ENCODE measurements at places on chromosomes 4 and X.

DNA sequence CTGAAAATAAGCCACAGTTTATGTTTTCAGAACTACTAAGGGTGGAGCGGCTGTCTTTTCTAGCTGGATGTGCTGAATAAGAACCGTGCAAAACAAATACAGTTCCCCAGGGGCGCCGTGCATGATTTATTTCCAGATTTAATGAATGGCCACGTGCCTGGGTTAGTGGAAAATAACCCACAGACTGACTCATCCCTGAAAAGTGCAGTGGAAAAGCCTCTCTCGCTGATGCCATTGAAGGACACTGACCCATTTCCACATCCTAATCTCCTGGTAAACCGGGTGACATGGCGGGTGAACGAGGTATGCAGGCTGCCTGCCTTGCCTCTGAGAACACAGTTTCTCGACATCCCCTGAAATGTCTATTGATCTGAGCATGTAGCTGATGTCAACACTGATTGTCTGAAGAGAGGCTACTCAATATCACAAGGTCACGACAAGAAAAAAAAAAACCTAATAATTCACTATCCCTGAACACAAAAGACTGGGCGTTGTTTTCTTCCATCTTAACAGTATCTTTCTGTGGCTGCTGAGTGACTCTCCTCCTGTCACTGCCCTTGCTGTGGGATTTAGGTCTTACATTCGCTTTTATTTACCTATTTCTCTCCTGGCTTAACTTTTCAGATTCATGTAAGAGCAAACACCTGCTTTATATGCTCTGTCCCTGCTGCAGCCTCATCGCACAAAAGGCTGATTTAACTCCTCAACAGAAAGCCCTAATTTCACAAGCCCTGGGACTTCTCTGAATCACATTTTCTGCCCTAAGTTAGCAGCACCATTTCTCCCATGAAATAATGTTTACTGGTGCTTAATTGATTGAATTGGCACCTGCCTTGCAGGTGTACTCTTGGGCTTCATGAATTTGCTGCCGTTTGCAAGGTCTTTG is 76.9 kb upstream of the SCOC start:
- no peak for DNase-seq

GRCh38 chr4:41539711-41540110 is 1.8 kb downstream of the LIMCH1 start:
- DNase-seq: no peak

GRCh38 chrX:42123369-42123768 is 200.0 kb upstream of the CASK start:
- no peak for DNase-seq

DNA sequence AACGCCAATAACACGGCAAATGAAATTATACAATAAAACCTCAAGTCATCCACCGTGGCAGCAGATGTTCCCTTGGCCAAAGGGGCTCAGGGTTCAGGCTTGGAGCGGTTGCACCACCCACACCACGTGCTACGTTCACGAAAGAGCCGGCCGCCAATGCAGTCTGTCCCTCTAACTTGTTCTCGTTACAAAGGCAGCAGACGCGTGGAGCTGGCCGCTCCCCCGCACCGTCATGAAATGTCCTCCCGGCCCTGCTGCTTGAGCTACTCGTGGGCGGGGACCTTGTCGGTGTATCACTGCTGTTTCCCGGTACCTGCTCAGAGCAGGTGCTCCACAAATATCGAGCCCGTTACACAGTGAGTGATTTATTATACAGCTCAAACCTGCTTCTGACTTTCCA is 36.4 kb upstream of the MAN2B2 start:
- no peak for DNase-seq

GRCh38 chrX:85221361-85221760 is 22.2 kb downstream of the SATL1 start:
- DNase-seq: no peak

DNA sequence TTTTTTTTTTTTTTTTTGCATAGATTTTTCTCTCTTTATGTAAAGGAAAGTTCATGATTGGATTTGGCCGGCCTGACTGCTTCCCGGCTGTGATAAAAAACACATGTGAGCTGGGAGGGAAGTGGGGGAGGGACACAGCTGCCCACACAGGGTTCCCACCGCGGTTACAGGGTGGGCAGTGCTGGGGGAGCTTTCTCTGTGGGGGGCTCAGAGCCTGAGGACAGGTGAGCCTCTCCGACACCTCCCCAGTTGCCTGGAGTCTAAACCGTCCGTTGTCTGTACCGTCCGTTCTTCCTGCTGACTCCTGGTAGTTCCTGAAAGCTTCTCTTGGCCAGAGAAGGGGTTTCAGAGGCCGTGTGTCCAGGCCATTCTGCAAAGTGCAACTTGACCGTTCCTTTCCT is 21.8 kb downstream of the SHOX start:
- DNase-seq: no peak

- no peak for DNase-seq
These were observed 1017.2 kb downstream of the PCDH7 start for GRCh38 chr4:31737419-31737818.

- DNase-seq: no peak
These were observed 61.8 kb downstream of the NFKB1 start for GRCh38 chr4:102563000-102563399.

DNA sequence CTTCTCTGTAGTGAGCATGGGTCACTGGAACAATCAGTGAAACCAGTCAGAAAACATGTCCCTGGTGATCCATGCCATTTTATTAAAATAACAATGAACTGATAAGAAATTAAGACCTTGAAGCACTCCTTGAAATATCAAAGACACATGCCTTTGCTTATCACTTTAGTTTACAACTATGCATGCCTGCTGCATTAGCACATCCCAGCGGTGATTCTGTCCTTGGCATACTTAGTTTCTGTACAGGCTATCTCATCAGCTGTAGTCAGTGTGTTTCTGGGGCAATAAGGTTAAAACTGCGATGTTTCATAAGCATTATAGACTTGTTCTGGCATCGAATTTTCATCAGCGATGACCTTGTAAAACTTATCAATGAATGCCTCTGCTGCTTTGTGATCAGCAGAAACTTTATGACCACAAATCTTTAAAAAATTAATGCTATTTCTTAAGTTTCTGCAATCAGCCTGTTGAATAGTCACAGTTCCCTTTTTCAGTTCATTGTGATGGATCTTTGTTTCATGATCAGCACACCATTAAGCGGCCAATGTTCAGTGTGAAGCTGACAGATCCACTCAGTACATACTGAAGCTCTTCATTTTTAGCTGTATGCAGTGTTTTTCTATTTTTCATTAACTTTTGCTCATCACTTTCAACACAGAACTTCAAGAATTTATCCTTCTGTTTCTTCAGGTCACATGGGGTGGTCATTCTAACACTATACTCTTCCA is 150.5 kb downstream of the RNF150 start:
- DNase-seq: no peak
